ENCODE measurements at places on chromosomes 12 and 14.
A peak's percentile ranks its signal among the peaks of the same experiment; 100 is the strongest.

- peak; percentile 64 for DNase-seq
Observed at GRCh38 chr12:24960222-24960855, 11.4 kb upstream of the BCAT1 start.

DNA sequence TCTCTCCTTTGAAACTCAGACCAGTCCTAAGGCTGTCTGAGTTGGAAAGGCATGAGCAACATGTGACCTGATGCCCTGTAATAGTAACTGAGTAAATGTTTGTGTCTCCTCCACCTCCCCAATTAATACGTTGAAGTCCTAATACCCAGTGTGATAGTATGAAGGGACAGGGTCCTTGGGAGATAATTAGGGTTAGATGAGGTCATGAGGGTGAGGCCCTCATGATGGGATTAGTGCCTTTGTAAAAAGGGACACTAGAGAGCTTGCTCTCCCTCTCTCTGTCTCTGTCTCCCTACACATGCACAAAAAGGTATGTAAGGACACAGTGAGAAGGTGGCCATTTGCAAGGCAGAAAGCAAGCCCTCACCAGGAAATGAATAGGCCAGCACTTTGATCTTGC, 18.1 kb upstream of the KIF21A start:
- DNase-seq = no peak

DNA sequence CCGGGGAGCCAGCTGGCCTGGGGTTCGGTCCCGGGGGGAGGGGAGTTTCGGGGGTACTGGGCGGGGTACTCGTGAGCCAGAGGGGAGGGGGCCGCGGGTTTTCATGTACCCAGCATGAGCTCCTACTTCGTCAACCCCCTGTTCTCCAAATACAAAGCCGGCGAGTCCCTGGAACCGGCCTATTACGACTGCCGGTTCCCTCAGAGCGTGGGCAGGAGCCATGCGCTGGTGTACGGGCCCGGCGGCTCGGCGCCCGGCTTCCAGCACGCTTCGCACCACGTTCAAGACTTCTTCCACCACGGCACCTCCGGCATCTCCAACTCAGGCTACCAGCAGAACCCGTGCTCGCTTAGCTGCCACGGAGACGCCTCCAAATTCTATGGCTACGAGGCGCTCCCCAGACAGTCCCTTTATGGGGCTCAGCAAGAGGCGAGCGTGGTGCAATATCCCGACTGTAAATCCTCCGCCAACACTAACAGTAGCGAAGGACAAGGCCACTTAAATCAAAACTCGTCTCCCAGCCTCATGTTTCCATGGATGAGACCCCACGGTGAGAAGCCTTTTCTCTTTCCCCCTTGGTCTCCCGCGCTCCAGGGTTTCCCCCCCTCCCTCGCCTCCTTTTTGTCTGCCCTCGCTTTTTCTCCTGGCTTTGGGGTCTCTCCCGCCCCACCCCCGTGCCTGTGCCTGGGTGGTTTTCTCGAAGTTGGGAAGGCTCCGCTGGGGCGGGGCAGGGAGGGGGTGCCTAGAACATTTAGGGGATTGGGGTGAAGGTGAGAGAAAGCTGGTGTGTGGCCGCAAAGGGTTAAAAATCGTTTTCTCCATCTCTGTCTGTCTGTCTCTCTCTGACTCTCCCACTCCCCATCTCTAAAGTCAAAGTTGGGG, 627 bp downstream of the HOXC8 start:
- DNase-seq = peak; percentile 45

GRCh38 chr12:16261944-16262475, 15.5 kb downstream of the SLC15A5 start:
- DNase-seq = no peak

- peak; percentile 19 for DNase-seq
Observed at GRCh38 chr12:123153906-123154305, 3.0 kb upstream of the PITPNM2 start.

DNA sequence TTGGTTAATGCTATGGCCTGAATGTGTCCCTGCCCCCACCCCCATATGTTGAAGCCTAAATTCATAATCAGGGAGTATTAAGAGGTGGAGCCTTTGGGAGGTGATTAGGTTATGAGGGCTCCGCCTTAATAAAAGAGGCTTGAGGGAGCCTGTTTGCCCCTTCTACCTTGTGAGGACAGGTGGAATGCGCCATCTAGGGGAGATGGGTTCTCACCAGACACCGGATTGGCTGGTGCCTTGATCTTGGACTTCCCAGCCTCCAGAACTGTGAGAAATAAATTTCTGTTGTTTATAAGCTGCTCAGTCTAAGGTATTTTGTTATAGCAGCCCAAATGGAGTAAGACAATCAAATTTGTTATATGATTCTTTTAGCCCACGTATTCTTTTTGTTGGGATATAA, 148.3 kb downstream of the PTCSC3 start:
- no peak for DNase-seq

DNA sequence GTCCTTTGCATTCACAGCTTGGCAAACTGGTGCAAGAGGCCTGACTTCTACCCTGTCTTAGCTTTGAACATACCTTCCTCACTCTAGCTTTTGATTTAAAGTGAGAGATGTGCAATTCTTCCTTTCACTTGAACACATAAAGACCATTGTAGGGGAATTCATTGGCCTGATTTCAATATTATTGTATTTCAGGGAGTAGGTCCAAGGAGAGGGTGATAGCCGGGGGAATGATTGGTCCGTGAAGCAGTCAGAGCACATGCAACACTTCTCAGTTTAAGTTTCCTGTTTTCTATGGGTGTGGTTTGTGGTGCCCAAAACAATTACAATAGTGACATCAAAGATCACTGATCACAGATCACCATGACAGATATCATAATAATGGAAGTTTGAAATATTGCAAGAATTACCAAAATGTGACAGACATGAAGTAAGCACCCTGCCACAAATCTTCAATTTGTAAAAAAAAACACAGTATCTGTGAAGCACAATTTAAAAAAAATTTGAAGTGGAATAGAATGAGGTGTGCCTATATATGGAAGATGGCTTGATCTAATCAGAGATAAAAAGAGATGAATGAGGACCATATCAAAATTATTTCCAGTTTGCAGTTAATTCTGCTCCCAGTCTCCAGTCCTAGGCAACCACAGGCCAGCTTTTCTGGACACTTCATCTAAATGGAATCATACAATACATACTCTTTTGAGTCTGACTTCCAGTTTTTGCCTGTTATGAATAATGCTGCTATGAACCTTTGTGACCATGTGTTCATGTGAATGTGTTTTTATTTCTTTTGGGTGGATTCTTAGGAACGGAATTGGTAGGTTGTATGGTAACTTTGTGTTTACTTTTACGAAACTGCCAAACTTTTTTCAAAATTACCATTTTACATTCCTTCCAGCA, 23.2 kb downstream of the BORCS5 start:
- DNase-seq = no peak

GRCh38 chr12:120721866-120722265, 3.8 kb upstream of the ACADS start:
- DNase-seq = no peak

DNA sequence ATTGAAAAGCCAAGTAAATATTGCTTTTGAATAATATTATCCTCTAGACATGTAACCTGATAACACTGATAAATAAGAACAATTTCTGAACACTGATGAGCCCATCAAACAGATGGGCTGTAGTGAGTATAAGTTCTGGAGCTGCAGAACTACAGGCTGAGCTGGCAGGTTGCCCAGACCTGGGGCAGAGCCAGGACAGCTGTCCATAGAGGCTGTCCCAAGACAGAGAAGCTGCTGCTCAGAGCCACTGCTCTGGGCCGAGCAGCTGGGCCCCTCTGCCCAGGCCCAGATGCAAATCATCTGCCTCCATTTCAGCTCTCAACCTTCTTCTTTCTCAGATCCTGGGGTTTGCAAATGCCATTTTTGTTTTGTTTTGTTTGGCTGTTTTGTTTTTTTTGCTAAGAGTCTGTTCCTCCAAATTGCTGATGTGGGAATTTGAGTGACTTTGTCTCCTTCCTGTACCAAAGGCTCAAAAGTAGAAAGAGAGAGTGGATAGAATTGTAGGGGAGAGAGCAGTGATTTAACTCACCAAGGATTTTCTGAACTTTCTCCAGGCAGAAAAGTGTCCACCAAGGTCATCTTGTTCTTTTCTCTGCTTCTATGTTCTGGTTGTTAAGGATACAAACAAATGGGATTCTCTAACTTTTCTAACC, 4.0 kb upstream of the TESPA1 start:
- no peak for DNase-seq

GRCh38 chr12:97560350-97560749, 97.7 kb downstream of the RMST start:
- no peak for DNase-seq

- DNase-seq = peak; percentile 64
Observed at GRCh38 chr12:2876431-2877046, 435 bp downstream of the FOXM1 start.

GRCh38 chr14:54844479-54844878, 58.1 kb downstream of the GCH1 start:
- DNase-seq = no peak

DNA sequence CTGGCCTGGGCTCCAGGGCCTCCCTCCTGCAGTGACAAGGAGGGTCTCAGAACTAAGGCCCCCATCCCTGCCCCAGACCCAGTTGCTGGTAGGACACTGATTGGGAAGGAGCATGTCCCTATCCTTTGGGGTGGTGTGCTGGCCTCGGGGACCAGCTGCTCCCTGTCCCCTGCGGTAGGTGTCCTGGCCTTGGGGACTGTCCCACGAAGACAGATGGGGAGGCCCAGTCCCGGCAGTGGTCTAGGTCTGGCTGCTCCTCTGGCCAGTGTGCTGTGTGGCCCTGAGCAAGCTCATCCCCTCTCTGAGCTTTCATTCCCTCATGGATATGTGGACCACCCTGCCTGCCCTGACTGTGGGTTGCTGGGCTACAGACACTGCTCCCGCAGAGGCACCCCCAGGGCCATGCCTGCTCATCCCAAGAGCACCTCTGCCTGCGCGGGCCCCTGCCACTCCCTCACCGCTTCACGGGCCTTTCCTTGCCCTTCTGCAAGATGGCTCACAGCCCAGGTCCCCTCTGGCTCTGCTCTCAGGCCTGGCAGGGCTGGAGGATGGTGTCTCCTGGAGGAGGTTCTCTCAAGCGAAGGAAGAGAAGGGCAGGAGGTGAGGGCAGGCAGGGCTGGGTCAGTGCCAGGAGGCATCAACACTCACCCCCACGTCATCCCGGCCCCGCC, 12.5 kb downstream of the AHNAK2 start:
- no peak for DNase-seq

DNA sequence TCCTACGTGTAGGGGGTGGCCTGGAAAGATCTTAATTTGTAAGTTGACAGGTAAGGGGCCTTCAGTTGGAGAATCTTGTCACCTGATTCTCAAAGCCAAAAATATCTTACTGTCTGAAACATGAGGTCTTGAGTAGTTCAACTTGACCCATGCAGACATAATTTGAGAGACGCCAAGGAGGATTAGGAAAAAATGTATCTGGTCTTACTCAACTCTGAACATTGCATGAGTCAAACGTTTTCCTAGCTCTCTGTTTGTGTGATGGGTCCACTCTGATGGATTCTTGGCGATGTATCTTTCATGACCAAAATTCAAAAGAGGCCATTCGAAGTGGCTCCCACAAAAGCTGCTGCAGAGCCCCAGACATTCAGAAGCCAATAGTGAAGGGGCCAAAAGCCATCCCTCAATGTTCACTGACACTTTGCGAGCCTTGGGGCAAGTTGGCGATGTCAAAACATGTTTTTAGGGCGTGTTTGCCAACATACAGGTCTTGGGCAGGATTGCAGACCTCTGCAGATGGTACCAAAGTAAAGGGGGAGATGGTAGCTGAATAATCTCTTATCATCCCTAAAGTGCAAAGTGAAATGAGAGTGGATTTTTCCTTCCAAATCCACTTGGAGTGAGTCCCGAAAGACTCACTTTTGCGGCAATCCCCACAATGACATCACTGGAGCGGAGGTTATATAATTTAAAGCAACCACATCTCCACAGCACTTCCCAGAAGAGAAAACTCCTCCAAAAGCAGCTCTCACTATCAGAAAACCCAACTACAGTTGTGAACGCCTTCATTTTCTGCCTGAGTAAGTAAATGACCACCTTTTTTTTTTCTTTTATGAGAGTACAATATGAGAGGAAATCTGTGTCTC, at the start of gene BDKRB1:
Gene BDKRB1 (plus strand): TSS at position 710 of the 866 bp plus-strand sequence. CDS start 7,473 bp downstream, outside the sequence.
- peak; percentile 16 for DNase-seq

Measured in RKO (cell line).